AG09309 (cell line): ENCODE measurements at places on chromosomes 16 and 17.

GRCh38 chr17:10907370-10907769 lies 69.5 kb upstream of the PIRT start:
- no peak for DNase-seq

- DNase-seq: peak; percentile 37
Observed at GRCh38 chr17:5419959-5420653, at the start of gene RPAIN. TSS of gene RPAIN (plus strand) at chr17:5420182. CDS start at chr17:5420211, 29 bp downstream.

- DNase-seq: no peak
Observed at GRCh38 chr16:53898993-53899392, 195.0 kb downstream of the FTO start.

DNA sequence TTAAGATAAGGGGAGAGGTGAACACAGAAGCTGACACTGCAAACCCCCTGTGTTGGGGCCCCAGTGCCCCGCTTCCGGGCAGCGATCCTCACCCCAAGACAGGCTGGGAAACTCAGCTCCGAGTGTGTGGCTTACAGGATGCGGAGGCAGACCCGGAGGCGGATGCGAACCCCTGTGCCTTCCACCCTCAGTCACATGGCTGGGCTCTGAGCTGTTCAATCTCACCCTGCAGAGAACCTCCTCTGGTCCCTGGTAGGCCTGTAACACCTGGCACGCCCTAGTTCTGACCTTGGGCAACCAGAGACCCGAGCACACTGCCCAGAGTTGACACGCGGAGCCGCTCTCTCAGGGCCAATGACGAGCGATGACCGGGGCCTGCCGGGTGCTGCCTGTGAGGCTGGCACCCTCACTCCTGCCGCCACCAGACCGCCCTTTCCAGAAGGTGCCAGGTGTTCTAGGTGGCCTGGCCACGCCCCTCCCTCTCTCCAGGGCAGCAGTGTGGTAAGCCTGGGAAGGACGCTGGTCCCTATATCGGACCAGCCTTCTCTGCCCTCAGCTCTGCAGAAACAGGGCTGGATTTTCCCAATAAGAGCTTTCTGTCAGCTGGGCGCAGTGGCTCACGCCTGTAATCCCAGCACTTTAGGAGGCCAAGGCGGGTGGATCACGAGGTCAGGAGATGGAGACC lies 23.3 kb downstream of the MEAK7 start:
- no peak for DNase-seq

- no peak for DNase-seq
Observed at GRCh38 chr17:73137376-73137775, 27.4 kb upstream of the SSTR2 start.

DNA sequence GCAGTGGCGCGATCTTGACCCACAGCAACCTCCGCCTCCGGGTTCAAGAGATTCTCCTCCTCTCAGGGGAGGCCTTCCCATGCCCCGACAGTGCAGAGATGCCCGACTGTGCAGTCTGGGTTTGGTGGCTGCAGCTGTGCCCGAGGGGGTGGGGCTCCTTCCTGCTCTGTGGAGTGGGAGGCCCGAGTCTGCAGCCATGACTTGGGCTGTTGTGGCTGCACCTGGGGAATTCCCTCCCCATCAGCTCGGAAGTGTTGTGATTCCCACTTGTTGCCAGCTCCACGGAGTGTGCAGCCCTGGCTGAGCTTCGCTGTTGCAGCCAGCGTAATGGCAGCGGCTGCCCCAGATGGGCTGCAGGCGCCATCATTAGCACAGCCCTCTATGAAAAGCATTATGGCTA lies 66.4 kb upstream of the SMIM36 start:
- DNase-seq: no peak

DNA sequence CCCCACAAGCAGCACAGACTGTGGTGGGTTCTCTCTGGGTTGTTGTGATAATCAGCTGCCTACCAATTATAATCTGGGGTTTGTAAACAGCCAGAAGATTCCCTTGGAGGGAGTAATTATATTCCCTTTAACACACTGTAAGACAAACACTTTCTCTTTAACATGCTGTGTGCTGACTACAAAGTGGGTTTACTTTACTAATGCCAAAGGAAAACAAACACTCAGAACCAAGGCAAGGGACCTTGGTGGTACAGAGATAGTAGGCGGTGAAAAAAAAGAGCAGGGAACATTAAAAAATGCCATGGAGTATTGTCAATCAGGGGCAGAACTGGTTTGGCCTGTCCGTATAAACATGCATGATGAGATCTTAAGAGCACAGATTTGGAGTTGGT lies 3.0 kb upstream of the VAT1L start:
- no peak for DNase-seq
